ENCODE measurements at places on chromosomes 4 and X.
A peak's percentile ranks its signal among the peaks of the same experiment; 100 is the strongest.

DNA sequence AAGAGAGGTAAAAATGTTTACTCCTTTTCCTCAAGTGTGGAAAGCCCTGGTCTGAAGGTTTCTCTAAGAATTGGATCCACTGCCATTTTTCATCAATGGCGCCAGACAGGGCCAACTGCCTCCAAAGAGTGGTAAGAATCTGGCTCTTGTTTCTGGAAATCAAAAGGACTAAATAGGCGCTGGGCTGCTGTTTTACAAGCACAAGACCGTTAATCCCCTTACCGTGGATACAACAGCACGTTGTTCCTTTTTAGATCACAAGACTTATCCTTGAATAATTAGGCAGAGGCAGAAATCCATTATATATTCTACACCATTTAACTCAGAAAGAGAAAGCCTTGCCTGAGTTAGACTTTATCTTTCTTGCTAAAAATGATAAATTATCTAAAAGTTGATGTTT lies 10.6 kb downstream of the CLTRN start:
- DNase-seq, result no peak

- DNase-seq, result no peak
These were observed 137.9 kb downstream of the MAGEB17 start for GRCh38 chrX:16305187-16305586.

GRCh38 chr4:85741921-85742591 lies 267.1 kb downstream of the ARHGAP24 start:
- no peak for DNase-seq

DNA sequence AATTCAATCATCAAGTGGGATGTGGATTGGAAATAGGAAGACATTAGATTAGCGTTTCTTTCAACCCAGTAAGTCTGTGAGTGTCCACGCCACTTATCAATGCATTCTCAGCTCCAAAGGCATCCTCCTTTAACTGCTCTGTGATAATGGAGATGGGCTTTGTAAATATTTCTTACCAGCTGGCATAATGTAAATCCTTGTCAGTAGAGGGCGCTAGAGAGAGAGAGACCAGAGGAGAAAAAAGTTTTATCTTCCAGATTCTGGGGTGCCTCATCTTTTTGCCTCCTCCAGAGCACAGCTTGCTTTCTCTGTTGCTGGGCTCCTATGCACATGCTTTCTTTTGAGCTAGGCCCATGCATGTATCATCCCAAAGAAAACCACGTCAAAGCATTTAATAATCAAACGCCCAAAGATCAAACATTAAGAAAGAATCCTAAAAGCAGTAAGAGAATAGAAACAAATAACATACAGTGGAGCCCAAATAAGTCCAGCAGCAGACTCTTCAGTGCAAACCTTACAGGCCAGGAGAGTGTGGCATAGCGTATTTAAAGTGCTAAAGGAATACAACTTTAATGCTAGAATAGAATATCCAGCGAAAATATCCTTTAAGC lies 9.6 kb upstream of the MTMR1 start:
- DNase-seq, result peak; percentile 57

DNA sequence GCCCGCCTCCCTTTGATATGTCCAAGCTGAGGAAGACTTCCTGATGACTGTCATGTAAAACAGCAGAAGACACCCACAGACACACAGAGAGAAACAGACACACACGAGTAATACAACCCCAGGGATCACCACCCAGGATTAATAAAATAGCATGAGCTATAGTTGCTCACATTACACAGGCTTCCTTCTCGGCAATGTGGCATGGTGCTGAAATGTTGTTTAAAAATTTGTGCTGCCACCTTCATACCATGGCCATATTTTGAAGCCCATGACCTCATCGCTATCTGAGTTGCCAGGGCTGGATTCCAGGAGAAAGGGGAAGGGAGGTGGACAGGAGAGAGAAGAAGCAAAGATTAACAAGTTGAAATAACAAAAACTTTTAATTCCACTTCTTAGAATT lies 111.7 kb downstream of the SYNPO2 start:
- no peak for DNase-seq

DNA sequence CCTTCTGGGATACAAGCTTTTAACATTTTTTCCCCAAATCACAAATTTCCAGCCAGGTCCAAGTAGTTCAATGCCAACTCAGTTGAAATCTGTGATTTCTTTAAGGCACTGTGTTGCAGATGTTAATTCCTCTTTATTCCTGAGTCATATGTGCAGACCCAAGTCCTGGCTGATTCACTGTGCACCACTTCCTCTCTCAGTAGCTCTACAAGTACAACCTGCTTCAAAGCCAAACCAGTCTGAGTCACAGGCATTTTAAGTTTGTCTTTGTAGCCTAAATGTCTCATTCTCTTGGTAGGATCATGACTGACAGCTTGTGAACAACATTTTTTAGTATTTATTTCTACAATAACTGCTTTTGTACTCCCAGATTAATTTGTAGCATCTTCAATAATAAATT lies 165.6 kb upstream of the S100G start:
- peak; percentile 86 for DNase-seq

DNA sequence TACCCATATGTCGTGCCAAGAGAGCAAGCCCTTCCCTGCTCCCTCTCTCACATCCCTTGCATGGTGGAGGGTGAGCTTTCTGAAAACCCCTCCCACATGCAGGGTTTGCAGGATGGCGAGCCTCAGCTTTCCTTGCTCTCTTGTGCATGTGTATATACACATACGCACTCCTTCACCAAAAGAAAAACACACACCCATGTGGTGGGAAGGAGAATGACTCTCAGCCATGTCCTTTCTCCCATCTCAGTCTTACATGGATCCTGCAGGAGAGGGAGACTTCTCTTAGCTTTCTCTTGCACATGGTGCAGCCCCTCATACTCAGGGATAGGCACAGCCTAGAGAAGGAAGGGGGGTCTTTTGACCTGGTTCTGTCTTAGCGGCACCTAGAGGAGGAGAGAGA lies 81.1 kb downstream of the CLCN5 start:
- DNase-seq, result no peak

DNA sequence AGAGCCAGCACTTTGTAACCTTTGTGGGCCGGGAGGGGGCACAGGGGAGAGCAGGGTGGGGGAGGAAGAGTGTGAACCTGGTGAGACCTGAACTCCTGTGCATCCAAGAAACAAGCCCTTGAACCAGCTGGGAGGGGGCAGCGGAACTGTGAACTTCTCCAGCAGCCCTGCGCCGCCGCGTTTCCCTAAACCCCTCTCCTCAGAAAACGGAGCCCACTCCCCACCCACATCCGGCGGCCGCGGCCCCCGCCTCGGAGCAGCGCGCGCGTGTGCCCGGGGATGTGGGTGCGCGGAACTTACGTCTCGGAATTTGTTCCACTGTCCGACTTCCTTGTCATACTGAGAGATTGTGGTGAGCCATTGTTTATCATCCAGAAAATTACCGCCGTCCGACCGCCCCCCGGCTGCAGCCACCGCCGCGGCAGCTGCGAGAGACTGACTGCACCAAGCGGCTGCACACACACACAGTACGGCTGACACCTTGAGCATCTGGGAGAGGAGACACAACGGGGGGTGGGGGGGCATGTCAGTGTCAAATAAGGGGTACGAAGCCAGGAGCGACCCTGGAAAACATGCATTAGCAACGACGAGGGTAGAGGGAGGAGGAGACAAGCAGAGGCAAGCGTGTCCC lies 494 bp downstream of the SPOCK3 start:
- peak; percentile 1 for DNase-seq

GRCh38 chrX:53188763-53189162 lies 36.2 kb downstream of the KDM5C start:
- peak; percentile 23 for DNase-seq

GRCh38 chr4:168853770-168854169 lies 156.3 kb downstream of the CBR4 start:
- no peak for DNase-seq

- DNase-seq, result no peak
These were observed 96.3 kb upstream of the TSPAN5 start for GRCh38 chr4:98754736-98755135.

- no peak for DNase-seq
These were observed 15.9 kb downstream of the PCGF3 start for GRCh38 chr4:721261-722168.

GRCh38 chr4:147933316-147933715 lies 201.4 kb downstream of the ARHGAP10 start:
- DNase-seq, result peak; percentile 37

GRCh38 chrX:53230116-53230515 lies 5.1 kb upstream of the KDM5C start:
- no peak for DNase-seq

GRCh38 chr4:73967866-73968265 lies 14.0 kb downstream of the PF4 start:
- DNase-seq, result no peak

- no peak for DNase-seq
These were observed 83.0 kb downstream of the MAMLD1 start for GRCh38 chrX:150446151-150446550.

GRCh38 chrX:11537141-11537540 lies 128.6 kb downstream of the ARHGAP6 start:
- DNase-seq, result no peak

DNA sequence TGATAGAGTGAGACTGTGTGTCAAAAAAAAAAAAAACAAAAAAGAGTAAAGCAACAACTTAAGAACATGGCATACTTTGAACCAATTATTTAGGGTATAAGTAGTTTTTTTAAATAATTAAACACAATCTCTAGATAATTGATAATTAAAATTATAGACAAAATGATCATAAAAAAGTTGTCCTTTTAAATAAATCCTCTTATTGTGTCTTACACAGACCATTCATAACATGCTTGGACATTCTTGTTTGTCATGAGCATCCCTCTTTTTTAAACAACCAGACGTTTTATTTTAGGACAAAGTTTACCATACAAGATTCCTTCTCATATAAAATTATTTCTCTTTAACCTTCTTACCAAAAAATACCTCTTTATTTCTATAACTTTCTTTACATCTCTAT lies 35.1 kb downstream of the SPCS3 start:
- no peak for DNase-seq

GRCh38 chr4:20313237-20314030 lies 61.7 kb downstream of the SLIT2 start:
- peak; percentile 47 for DNase-seq

GRCh38 chrX:103503163-103503852 lies 16.0 kb downstream of the RAB40A start:
- DNase-seq, result peak; percentile 28

GRCh38 chr4:68358988-68359387 lies 9.1 kb upstream of the YTHDC1 start:
- no peak for DNase-seq

DNA sequence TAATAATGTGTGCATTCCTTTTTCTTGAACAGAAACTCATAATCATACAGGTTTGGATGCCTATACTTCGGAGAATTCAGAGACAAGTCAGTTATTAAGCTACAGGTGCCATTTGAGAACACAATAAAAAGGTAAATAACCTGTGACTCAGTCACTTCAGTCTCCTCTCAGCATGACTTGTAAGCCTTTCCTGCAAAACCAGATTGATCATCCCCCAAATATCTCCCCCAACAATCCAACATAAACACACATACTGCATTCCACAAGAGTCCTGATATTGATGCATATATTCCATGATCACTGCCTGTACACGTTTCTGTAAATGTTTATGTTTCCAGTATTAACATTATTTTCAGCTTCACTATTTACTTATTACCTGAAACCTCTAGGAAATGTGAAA lies 110.8 kb downstream of the PWWP3B start:
- no peak for DNase-seq

- peak; percentile 88 for DNase-seq
These were observed 24.9 kb downstream of the WDR1 start for GRCh38 chr4:10091531-10092181.

Measured in choroid plexus epithelial cell (primary cell).